ENCODE measurements at places on chromosomes 12 and 14.

- ATAC-seq = no peak
Measured at GRCh38 chr12:119624966-119625365, 31.4 kb downstream of the TMEM233 start.

DNA sequence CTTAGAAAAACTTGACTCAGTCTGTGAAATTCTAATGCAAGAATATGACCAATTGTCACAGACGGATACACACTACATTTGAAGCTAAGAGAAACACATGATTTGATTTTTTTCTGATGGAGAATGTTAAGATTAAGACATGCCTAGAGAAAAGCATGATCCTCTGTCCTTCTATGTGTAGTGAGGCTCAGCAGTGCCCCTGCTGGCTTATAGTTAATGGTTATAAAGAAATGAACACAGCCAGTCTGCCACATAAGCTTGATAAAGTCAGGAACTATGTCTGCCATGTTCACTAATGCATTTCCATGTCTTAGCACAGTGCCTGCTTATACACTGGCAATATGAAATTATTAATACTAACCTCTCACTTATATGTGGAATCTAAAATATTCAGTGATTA, 168.1 kb upstream of the DAAM1 start:
- no peak for ATAC-seq

DNA sequence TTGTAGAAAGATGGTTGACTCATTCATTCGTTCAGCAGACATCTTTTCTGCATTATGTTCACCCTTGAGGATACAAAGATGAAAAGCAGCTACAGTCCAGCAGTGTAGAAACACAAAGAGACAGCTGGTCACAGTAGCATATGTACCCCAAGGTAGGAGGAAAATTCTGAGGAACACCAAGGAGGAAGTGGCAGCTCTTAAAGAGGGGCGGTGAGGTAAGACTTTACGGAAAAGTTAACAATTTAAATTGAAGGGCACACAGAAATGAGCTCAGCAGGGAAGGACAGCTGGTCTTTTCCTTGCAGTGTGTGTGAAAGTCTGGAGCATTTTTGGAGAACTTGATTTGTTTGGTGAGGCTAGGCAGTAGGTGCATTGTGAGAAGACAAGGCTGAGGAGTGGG, 3.5 kb downstream of the SLC35E3 start:
- no peak for ATAC-seq

- no peak for ATAC-seq
Measured at GRCh38 chr12:80986224-80986623, 48.5 kb upstream of the LIN7A start.

GRCh38 chr12:75951399-75952278, 79.9 kb downstream of the PHLDA1 start:
- ATAC-seq = no peak

GRCh38 chr14:82854901-82855300, 1321.2 kb upstream of the SEL1L start:
- ATAC-seq = no peak

DNA sequence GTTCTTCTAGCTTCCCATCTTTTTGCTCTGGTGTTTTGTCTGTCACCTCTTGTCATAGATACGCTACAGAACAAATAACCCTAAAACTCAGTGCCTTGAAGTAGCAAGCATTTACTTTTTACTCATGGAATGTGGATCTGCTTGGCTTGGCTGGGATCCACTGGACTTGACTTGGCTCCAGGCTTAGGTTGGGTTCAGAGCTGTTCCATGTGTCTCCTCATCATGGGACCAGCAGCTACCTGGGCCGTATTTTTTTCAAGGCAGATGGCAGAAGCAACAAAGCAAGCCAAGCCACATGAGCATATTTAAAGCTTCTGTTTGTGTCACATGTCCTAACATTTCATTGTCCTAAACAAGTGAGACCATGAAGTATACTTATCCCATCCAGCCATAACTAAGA, 48.7 kb upstream of the ATF1 start:
- ATAC-seq = no peak

DNA sequence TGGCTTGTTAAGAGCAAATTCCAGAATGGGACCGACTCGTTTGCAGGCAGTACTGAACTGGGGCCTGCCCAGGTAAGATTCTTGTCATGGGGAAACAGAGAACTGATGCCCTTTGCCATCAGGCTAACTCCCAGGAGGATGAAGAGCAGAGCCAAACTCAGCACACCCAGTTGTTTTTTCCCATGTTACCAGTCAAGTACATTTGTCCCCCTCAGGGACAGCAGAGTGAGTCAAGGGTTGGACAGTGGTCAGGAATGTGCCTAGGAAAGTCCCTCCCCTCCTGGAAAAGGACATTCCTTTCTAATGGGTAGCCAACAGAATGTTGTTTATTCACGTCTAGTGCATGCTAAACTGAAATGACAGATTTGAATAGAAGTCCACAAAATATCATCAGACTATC, 1.6 kb downstream of the ART4 start:
- ATAC-seq = no peak

DNA sequence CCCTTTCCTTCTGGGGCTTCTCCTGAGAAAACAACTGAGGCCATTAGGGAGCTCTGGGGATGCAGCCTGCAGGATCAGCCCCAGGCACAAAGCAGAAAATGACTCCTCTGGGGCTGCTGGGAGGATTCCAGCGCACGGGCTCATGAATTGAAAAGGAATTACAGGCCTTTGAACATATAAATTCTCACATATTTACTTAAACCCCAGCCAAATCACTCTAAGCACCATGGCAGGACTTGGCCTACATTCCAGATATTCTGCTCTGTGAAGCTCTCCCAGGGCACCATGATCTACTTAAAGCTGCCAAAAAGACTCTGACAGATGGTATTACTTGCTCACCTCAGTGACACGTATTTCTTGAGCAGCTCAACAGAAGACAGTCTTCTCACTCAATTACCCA, 87.2 kb downstream of the ZFC3H1 start:
- no peak for ATAC-seq

DNA sequence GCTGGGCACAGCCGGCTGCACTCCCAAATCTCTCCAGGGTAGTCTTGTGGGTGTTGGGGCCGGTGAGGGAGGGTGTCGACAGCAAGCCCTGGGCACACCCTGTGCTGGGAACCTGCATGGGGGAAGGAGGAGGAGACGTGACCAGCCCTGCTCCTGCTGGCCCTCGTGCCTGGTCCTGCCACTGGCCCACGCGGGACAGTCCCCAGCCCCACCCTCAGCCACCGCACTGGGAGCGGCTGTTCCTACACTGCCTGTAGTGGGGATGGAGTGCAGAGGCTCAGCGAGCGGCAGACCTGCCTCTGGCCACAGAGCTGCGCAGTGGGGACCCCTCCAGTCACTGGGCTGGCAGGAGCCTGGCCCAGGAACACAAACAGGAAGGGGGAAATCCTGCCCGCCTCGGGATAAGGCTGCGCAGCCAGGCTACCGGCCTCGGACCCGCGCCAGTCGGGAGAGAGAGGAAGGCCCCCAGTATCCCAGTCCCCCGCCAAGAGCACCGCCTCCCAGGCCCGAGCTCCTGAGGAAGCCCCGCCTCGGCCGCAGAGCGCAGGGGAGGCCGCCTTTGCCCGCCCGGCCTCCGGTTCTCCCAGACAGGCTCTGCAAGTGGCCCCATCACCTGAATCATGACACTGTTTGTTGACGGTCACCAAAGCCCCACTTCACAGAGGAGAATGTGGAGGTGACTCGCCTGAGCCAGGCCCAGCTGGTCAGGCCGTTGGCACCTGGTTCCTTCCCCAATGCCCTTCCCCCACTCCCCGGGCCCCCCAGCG, 10.6 kb downstream of the AHNAK2 start:
- no peak for ATAC-seq

DNA sequence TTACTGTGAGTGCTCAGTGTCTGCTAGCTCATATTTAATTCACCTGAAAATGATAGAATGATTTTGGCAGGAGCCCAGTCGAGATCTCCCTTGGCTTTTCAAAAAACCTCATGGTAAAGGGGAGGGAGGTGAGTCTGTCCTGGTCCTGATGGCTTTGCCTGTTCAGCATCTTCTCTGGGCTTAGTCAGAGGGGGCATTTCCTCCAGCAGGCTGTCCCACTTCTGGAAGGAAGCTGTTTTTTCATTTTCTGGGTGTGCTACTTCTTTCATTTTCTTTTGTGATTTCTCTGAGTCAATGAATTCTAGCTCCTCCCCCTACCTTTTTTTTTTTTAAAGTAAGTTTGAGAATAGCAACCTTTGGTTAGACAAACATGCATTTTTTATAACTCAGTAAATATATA, 58.8 kb downstream of the TMX1 start:
- peak; percentile 92 for ATAC-seq

GRCh38 chr12:12445165-12445881, 88.4 kb downstream of the BORCS5 start:
- no peak for ATAC-seq

DNA sequence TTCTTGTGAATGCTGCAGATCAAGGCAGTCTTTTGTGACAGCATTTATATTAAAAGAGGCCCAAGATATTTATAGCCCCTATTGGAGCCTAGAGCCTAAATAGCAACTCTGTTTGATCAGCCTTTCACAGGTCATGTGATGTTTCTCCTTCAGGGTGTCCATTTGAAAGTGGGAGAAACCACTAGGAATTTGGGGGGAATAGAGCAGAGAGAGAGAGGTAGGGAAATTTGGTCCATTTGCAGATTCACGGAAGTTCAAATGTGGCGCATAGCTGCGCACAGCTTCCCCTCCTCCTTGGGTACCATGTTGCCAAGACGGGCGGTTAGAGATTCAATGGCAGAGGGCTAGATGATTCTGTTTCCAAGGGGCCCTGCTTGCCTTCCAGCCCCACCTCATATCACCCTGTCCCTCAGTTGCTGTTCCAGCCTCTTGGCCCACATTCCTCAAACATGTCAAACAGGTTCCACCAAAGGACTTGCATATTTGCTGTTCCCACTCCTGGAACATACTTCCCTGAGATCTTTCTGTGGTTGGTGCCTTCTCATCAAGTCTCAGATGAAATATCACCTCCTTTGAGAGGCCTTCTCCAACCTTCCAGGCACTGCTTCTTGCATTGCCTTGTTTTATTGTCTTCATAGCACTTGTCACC, 220.8 kb downstream of the CHST11 start:
- no peak for ATAC-seq

DNA sequence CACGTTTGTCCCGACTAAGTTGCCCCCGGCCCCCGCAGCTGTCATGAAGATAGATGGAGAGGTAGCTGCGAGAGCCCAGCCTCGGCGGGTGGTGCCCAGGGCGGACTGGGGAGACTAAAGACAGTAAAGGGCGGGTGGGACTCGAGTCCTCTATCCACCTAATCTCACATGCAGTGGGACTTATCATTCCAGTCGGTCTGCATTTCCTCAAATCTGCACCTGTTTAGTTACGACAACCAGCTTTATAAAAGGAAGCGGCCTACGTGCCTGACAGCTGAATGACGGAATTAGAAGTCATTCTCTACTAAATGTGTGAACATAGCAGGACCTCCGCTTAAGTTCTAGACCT, 109.8 kb upstream of the EGLN3 start:
- ATAC-seq = no peak

- ATAC-seq = no peak
Measured at GRCh38 chr14:56487761-56488160, 91.8 kb upstream of the TMEM260 start.

DNA sequence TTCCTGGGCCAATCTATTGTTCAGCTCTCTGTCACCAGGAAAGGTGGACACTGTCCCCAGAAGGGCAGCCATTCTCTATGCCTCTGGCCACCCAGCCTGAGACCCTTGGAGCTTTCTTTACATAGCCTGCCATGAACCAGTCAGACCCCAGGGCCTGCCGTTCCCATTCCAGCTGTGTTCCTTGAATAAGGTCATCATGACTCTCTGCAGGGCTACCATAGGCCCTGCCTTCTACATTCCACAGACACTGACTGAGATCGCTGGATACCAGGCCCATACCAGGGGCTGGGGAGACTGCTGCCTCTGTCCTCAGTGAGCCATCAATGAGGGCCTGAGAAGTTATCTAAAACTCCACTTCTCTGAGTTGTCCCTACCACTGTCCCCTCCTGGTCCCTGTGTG, 75.5 kb downstream of the SYNE3 start:
- ATAC-seq = no peak

GRCh38 chr12:52795694-52796428, at the start of gene KRT3:
KRT3 (minus strand) TSS chr12:52796117; CDS start chr12:52796042, 75 bp downstream.
- no peak for ATAC-seq

DNA sequence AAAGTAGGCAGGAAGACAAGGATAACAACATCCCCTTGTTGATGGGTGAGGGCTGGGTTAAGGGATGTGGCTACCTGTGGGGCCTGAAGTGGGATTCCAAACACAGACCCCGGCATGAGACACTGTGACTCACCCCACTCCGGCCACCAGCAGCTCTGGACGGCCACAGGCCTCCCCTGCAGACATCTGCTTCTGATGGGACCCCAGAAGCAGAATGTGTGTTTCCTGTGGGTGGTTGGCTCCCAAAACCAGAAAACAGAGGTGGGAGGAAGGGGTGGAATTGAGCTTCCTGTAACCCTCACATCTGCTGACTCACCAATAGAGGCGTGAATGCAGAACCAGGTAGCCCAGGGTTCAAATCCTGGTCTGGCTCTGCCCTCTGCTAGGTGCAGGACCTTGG, 216.6 kb upstream of the PWP1 start:
- no peak for ATAC-seq

DNA sequence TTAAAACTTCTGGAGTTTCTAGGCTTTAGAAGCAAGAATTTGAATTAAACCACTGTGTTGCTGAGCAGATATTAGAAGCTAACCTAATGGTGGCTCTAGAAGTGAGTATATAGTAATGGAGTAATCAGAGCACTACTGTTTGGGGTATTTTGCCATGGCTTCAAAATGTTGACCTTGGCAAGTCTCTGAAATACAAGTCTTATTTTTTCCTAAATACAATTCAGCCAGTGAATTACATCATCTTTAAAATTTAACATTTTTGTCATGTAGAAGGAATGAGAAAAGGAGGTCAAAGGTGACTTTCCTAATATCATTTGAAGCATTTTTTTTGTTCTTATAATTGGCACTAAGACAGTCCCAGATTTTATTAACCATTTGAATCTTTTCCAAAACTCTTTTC, 25.2 kb downstream of the PMCH start:
- no peak for ATAC-seq

GRCh38 chr12:11147420-11147819, 13.0 kb upstream of the TAS2R30 start:
- ATAC-seq = no peak

GRCh38 chr12:53498235-53498630, 1.0 kb downstream of the MAP3K12 start:
- ATAC-seq = no peak

GRCh38 chr12:51860986-51861385, 12.5 kb upstream of the FIGNL2 start:
- no peak for ATAC-seq

- ATAC-seq = no peak
Measured at GRCh38 chr12:75487308-75487707, 6.8 kb downstream of the GLIPR1 start.

DNA sequence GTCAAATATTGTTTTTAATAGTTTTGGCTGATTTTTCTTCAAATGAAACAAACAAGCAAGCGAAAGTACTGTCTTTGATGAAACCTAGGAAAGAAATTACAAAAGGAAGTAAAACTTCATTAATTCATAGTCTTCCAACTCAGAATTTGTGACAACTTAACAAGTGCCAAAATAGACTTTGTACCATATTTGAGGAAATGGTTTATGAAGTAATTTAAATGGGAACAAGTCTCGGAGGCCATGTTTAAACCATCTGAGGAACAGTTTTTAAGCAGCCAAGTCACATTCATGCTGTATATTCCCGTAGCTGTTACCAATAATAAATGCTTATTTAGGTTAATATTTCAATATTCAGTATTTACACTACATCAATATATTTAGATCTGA, 745 bp upstream of the ARHGDIB start:
- ATAC-seq = no peak
